Activated effector memory CD4-positive, alpha-beta T cell treated with Interleukin-2 at 50 U/mL for 16 hours (primary cell): ENCODE measurements at places on chromosomes 2 and 18.

DNA sequence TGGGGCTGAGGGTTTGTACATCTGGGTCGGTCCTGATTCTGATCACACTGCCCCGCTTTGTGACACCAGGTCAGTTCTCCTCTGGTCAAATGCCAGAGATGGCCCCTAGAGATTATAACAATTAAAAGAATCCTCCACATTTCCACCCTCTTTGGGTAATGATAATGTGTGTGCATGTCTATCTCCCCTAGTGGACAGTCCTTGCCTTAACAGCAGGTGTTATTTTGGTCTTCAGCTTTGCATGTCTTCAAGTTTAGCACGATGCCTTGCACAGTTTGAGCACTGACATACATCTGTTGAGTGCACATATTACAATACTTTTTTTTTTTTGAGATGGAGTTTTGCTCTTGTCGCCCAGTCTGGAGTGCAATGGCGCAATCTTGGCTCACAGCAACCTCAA is 25.7 kb upstream of the COX7A2L start:
- no peak for DNase-seq

DNA sequence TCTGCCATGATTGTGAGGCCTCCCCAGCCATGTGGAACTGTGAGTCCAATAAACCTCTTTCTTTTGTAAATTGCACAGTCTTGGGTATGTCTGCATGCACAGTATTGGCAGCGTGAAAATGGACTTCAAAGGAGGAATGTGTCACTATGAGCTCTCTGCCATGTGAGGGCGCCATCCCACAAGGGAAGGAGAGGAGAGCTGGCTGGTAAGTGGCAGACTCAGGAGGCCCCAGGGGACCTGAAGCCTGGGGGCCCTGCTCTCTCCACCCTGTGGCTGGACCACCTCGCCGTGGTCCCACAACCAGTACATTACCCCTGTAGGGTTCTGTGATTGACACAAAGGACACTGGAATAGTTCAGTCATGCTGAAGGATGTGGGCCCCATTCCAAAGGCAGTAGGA is 122.1 kb downstream of the RPIA start:
- DNase-seq, result no peak

- DNase-seq, result no peak
Measured at GRCh38 chr18:54043484-54044251, 180.8 kb downstream of the MBD2 start.

DNA sequence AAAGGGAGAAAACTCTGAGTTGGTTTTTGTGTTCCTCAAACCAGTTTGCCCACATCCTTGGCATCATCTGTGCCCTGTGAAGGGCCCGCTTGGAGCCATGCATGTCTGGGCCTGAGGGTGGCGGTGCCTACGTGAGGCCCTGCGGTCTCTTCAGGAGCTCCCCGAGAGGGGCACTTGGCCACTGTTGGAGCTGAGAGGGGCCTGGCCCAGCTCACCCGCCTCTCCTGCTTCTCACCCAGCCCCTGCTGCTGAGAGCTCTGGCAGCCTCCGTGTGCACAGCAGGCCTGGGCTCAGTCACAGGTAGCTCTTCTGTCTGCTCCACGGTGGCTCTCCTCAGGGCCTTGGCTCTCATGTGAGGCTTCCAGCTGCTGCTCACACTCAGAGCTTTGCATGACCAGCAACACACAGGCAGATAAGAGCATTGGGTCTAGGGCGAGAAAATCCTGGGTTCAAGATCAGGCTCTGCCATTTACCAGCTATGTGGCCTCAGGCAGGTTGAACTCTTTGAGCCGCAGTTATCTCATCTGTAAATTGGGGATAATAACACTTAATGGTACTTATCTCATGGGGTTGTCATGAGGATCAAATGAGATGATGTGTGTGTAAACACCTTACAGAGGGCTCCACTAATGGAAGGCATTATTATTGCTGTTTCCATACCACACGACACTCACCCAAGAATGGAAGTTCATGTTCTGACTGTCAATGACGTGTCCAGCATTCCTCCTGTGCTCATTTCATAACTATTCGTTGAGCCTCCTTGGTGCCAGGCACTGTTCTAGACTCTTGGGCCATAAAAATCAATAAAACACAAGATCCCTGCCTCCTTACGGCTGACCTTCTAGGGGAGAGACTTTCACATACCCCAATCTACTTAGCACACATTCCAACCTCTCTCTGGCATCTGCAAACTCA is 41.6 kb upstream of the PLB1 start:
- no peak for DNase-seq

DNA sequence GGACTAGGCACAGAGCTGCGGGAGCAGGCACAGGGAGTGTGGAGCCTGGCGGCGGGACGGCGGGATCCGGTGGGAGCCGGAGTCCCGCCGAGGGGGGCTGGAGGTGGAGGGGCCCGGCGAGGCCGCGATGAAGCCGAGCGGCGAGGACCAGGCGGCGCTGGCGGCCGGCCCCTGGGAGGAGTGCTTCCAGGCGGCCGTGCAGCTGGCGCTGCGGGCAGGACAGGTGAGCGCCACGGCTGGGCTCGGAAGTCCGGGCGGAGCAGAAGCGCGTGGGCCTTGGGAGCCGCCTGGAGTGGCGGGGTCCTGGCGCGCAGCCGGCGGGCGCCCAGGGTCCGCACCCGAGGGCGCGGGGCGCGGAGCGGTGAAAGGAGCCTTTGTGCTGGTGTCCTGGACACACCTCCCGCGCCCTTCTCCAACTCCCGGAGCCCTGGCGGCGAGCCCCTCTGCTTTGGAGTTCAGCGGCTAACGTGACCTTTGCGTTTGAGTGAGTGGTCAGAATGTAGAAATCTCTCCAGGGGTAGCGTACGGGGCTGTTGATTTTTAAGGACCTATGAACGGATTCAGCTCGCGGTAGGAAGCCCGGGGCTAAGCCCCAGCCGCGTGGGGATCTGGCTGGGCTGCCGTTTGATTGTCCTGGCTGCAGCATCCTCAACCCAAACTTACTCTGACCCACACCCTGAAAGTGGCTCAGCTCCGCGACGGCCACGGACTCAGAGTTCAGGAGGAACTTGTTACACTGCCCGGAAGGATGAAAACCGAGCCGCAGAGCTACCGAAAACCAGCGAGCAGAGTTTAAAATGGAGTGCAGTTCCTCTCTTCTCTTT is 448 bp downstream of the IMPA2 start:
- DNase-seq, result peak; percentile 7

DNA sequence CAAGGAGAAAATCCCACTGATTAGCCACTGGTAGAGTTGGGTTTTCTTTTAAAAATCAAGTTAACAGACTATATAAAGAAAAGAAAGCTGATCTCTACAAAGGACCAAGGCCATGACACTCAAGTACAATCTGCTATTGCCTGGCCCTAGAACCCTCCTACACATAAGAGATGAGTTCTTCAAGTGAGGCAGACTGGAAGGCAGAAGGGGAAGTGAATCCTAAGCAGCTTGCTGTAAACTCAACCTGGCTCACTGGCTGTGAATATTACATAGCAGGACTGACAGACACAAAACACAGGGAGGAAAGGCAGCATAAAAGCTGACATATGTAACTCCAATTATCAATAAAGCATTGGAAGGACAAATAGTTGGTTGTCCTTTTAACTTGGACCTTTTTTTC is 65.4 kb downstream of the TRIP12 start:
- no peak for DNase-seq

DNA sequence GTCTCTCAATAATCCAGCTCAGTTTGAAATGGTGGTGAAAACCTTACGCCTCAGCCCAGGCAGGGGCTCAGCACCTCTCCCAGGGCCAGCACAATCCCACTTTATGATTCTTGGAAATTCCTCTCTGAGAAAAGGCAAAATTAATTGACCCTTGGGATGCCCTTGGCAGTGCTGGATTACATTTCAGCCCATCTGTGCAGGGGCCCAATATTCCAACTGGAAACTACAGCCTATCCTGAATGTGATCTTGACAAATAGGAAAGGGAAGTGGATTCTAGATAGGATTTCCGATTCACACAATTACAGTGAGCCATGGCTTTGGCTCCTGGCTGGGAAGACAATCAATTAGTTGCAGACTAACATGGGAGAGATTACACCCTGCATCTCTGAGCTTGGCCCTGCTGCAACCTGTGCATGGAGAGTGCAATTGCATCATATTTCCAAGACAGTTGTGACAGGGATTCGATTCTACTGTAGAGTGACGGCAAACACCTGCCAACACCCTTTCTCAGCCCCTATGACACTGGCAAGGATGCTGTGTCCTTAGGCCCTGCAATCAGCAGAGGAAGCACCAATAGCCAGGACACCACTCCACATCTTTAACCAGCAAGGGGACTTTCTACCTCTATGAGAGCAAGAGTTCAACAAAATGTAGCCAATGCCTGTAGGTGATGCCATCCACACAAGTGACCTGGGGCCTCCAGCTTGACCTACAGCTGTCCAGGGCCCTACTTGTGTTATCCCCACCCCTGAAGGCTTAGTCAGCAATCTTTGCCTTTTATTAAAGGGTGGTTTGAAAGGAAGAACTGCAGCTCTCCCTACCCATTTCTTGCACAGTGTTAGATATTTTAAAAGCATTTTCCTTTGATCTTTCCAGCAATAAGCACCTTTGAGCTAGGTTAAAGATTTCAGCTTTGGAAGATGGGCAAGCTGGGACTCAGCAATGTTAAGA is 187.2 kb upstream of the HS6ST1 start:
- no peak for DNase-seq

DNA sequence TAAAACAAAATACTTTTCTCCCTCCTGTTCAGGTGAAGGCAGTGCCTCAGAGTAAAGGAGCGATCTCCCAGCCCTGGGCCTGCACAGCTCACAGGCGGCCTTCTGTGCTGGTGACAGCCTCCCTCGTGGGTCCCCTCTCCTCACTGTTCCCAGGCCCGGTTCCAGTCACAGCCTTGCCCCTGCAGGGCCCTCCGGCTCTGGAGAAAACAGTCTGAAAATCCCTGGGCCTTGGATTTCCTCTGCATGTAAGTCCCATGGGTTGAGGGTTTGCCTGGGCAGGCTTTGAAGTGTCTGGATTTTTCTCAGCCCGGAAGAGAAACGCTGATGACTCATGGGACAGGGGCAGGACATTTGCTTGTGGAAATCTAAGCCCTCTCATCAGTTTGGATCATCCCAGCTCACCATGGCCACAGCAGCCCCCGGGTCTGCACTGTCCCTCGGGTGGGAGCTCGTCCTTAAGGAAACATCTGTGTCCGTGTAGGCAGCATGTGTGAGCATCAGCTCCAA is 186.1 kb upstream of the RAB12 start:
- DNase-seq, result no peak

- no peak for DNase-seq
Measured at GRCh38 chr18:3468833-3469232, 18.9 kb downstream of the TGIF1 start.

GRCh38 chr2:168443818-168444217 is 12.3 kb upstream of the CERS6 start:
- no peak for DNase-seq

- DNase-seq, result no peak
Measured at GRCh38 chr2:168797286-168797655, 5.2 kb upstream of the NOSTRIN start.

GRCh38 chr2:172836347-172836821 is 100.7 kb downstream of the RAPGEF4 start:
- DNase-seq, result no peak

GRCh38 chr2:44126106-44126797 is 42.4 kb upstream of the PPM1B start:
- no peak for DNase-seq

DNA sequence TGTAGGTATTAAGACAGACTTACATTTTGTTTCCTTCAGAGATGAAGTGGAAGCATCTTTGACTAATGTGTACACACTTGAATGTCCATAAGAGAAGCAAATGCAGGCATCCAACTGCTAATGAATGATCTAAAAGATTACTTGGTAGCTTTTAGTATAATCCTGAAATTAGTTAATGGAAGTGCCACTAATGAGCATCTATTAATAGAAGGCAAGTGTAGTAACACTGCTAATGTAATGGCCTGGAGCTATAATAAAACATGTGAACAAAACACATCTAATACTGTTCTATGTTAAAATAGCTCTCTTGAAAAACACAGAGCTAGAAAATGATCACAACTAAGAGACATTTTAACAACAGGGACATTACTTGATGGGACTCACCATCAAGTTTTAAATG is 225.3 kb downstream of the SLC8A1 start:
- no peak for DNase-seq

DNA sequence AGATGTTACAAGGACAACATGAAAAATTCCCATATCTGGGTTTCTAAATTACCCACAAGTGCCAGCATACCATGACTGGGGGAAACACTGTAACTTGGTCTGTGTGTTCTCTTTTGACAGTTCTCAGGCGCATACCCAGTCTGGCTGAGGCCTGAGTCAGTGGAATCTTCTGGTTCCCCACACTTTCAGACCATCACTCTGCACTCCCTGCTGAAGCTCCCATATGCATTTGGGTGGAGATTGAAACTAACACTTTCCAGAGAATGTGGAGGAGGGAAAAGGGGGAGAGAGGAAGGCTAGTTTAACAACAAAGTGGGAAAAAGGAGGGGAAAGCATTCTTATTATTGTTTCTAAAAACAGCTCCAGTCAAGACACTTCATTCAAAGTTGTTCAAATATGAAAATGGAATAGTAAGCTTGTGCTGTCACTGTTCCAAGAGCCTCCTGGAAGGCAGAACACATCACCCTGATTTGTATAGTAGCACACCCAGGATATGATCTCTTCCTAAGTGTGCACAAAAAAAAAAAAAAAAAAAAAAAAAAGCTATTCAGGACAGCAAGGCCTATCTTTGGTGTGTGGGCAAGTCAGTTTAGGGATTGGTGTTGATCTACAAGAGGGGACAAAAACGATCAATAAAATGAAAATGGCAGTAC is 48.1 kb upstream of the CTIF start:
- DNase-seq, result no peak
